Ureter (tissue), 1 donor: ENCODE measurements at places on chromosomes 4 and X. TPM values are rescaled to one million over a fixed set of nuclear protein-coding genes. Genes with fewer than 3 reads are reported as not detected.

The SGMS2 gene
- total RNA-seq, result 17.3 TPM

The FAT4 gene
- 9.8 TPM for total RNA-seq

The TNMD gene
- not detected for total RNA-seq

The SPANXN3 gene
- not detected for total RNA-seq

The SLC10A6 gene
- total RNA-seq, result 1.6 TPM

The GABRQ gene
- total RNA-seq, result 0.26 TPM

The AKAP14 gene
- total RNA-seq, result not detected

The RASGEF1B gene
- 8.4 TPM for total RNA-seq

The ADGRL3 gene
- 17.9 TPM for total RNA-seq

The ZNF711 gene
- 6.4 TPM for total RNA-seq

The XG gene
- total RNA-seq, result 1.6 TPM

The PCSK1N gene
- 4.5 TPM for total RNA-seq

The AFP gene
- not detected for total RNA-seq

The FRG1 gene
- total RNA-seq, result 40.1 TPM

The TSPAN6 gene
- total RNA-seq, result 115 TPM

The UGT2B11 gene
- not detected for total RNA-seq

The UBE2D3 gene
- 316 TPM for total RNA-seq

The IGSF1 gene
- total RNA-seq, result 0.18 TPM

The CMC4 gene
- total RNA-seq, result 9.1 TPM

The KDR gene
- total RNA-seq, result 27.4 TPM

The ZC4H2 gene
- 11.3 TPM for total RNA-seq

The MAGEB1 gene
- not detected for total RNA-seq

The PAGE2 gene
- total RNA-seq, result not detected

The MTMR8 gene
- 13.0 TPM for total RNA-seq

The NRK gene
- 2.2 TPM for total RNA-seq

The FAM9B gene
- 0.65 TPM for total RNA-seq

The USP17L26 gene
- total RNA-seq, result not detected

The ARAF gene
- 68.5 TPM for total RNA-seq

The ARAP2 gene
- 45.7 TPM for total RNA-seq

The AMTN gene
- not detected for total RNA-seq

The SYP gene
- 1.7 TPM for total RNA-seq

The TCEAL1 gene
- 53.7 TPM for total RNA-seq

The NEUROG2 gene
- not detected for total RNA-seq

The TMPRSS11F gene
- total RNA-seq, result not detected

The FAM133A gene
- not detected for total RNA-seq

The MAGEE2 gene
- total RNA-seq, result not detected

The COPS4 gene
- 35.3 TPM for total RNA-seq
